ENCODE measurements at places on chromosomes 5 and 9. TPM values are rescaled to one million over a fixed set of nuclear protein-coding genes. Genes with fewer than 3 reads are reported as not detected.
A peak's percentile ranks its signal among the peaks of the same experiment; 100 is the strongest.

PDZD2 gene
- total RNA-seq = 2.3 TPM

GARIN3 gene
- total RNA-seq = not detected

GABRB2 gene
- total RNA-seq = 1.5 TPM

RORB gene
- total RNA-seq = 0.15 TPM

TMEM252 gene
- total RNA-seq = not detected

- peak; percentile 47 for DNase-seq
Measured at GRCh38 chr5:168346417-168346816, 55.0 kb downstream of the WWC1 start.

DNA sequence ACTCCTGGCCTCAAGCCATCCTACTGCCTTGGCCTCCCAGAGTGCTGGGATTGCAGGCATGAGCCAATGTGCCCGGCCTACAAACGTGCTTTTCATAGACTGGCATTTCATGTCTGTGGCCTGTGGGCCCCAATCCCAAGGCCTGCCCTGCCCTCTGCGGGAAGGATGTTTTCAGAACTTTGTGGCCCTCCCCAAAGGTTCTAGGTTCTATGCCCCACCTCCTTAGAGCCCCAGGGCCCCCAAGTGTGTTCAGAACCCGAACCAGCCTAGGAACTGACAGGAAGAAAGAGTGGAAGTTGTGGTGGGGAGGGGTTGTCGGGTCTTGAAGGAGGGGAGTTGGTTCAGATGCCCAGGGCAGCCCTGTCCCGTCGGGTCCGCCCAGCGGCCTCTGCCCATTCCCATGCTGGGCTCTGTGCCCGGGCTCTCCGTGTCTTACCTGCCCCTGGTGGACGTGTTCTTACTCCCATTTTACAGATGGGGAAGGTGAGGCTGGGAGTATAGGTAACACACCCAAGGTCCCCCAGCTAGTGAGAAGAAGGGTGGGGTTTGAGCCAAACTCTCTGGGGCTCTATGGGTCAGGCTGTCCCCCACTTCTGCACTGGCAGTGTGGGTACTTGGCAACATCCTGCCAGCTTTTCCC lies 175.8 kb upstream of the IER5L start:
- no peak for DNase-seq

DNA sequence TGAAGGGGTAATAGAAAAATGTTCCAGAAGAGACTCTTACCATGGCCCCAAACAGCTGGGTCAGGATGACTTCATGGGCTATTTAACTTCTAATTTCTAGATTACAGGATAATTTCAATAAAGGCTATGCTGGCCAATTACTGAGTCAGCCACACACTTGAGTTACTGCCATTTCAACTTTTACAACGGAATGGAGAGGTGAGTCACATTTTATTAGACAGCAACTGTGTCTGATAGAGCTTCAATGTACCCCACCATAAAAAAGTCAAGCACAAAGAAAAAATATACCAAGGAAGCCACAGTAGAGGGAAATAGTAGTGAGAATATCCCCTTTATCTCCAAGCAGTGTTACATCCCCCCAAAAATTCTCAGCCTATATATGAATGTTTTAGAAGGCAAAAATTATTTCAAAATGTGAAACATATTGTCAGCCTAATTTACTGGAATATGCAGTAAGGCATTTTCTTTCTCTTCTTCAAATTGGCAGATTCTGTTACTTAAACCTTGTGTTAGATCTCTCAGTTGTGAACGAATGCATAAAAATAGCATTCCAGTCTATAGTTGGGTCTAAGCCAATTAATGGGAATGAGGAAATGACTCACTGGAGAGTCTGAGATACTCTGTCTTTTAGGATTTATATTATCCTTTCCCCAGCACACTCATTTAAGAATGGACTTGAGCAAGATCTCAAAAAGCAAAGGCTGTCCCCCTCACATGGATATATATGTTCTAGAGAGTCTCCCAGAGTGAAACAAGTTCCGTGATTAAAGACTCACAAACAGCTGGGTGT lies 47.1 kb upstream of the RAI14 start:
- DNase-seq = peak; percentile 22

DNA sequence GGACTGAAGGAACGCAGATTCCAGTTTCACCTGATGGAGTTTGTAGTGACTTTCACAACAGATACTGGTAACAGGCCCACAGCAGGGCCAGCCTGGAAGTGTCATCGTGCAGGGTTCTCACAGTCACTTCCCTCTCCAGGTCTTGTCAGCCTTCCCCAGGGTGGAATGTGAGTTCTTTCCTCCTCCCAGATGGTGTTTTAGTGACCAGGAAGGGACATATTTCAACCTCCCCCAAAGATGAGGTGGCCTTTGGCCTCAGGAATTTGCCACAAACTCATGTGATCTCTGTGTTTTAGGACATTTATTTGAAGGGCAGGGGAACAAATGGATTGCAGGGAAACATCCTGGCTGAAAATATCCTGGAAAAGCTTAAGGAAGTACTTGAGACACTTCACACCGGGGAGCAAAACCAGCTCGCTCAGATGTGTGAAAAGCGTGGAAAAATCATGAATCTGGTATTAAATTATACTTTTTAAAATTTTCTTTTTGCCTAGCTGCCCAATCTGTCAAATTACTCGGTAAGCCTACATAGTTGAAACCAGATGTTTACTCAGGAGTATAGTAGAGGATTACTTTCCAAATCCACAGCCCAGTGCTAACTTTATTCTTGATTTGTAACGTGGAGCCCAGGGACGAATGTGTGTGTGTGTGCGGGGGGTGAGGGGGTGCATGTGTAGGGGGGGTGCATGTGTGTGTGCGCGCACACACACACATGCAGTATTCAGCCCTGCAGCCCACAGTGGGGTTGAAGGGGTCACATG lies 66.8 kb downstream of the PTPDC1 start:
- DNase-seq = no peak

DNA sequence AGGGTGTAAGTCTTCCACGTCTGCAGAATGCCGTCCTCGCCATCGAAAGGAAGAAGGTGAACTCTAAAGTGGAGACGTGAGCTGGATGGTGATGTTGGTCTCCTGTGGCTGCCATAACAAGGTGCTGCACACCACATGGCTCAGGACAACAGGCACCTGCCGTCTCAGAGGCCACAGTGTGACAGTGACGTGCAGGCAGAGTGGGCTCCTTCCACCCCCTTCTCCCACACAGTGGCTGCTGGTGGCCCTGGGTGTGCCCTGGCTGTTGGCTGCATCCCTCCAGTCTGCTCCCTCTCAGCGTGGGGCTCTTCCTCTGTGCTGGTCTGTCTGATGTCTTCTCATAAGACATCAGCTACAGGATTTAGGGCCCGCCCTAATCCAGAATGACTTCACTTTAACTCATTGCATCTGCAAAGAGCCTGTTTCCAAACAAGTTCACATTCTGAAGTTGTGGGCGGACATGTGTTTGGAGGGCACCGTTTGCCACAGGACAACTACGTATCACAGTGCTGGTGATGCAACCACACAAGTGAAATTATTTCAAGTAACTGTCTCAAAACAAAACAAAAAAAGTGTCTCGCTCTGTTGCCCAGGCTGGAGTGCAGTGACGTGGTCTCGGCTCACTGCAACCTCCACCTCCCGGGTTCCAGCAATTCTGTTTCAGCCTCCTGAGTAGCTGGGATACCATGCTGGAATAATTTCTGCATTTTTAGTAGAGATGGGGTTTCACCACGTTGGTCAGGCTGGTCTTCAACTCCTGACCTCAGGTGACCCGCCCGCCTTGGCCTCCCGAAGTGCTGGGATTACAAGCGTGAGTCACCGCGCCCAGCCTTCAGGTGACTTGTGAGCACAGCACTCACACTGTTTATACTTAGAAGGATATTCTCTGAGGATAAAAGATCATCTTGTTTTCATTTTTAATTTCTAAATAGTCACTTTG lies 31.2 kb upstream of the CLPTM1L start:
- DNase-seq = no peak

DNA sequence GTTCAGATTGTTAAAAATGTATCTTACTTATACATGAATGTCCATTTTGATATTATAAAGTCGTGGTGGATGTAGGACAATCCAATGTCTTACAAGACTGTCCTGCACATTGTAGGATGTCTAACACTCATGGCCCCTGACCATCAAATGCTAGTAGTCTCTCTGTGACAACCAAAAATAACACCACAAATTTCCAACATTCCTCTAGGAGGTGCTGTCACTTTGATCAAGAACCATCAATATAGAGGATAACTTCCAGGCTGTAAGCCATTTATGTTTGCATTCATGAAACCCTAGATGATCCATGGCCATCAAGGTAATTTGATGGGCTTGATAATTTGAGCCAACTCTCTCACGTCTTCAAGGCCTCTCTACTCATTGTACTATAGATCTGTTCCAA lies 20.5 kb upstream of the ZFR start:
- DNase-seq = no peak

DNA sequence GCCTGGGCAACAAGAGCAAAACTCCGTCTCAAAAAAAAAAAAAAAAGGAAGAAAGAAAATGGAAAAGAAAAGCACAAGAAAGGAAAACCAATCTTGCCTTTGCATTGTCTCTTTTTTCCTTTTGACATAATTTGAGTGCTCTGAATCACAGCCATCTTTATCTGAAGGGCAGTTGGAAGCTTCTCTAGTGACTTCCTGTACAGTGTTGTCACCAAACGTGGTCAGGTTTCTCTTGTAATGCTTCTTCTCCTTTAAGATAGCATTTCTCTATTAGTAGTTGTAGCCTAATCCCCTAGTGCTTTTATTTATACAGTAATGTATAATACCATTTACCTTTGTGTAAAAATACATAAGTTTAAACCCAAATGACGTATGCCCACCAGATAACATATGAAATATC lies 18.1 kb downstream of the PRKACG start:
- no peak for DNase-seq

DNA sequence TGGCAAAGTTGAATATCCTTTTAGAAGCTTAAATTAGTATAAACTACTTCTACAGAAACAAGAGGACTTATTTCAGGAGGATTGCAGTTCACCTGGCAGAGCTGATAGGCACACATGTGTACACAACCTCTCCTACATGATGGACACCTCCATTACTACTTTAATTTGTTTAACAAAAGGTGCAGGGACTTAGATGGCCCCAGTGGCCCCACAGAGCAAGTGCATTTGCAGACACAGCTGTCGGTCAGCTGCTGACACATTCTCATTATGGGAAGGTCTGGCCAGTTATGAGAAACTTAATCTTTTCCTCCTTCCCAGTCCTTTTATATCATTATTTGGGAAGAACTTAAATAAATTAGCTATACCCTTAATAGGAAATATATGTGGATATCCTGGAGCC lies 28.3 kb downstream of the TDRD7 start:
- DNase-seq = no peak

DNA sequence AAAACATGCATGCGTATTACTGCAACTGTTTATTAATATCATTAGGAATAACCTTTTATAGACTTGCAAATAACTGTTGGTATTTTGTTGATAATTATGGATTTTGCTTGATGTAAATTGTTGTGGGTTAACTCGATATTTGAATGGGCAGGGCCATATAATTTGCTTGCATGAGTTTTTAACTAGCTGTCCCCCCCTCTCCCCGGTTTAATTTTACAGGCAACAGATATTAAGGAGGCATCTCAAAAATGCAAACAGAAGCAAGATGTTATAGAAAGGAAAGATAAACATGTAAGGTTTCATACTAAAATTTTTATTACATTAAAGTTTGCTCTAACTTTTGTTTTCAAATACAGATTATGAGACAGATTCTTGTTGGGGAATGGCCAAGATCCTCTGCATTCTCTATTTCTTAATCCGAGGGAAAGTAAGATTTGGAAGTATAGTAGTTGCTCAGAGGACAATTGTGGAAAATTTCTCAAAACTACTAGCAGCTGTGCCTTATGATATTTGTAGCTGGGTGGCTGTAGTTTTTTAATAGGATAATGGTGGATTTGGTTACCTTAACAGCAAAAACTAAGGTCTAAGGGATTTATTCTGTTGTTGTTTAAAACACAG lies 27.3 kb downstream of the SMC5 start:
- DNase-seq = no peak

- no peak for DNase-seq
Measured at GRCh38 chr5:104914536-104915070, 1352.0 kb upstream of the NUDT12 start.

DNA sequence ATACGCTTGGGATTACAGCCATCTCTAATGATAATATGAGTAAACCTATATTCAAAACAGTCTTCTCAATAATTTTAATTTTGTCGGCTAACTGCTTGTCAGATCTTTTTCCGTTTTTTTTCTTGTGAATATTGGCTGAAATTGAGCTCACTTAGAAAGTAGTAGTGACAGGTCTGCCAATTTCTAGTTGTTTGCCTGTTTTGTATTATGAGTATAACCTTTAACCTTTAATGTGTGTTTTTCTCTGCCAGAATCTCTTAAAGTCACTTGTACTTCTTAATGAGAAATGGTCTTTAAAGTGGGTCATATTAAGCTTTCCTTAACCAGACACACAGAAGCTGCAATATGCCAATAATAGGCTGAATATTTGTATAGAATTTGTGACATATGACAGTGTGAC lies 511.0 kb downstream of the CSNK1G3 start:
- no peak for DNase-seq

DNA sequence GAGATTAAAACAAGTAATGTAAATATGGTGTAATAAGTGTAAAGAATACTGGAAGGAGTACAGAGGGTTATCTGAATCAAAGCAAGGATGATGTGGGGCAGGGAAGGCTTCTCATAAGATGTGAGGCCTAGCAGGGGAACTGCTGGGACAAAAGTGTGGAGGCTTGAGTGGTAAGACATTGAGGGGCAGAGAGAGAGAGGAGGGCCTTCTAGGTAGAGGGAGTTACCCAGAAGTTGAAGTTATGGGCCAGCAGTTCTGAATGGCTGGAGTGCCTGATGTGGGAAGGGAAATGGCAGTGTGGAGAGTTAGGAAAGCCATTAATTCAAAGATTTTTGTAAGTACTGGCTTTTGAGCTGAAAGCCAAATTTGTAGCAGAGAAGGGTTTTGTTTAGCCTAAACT lies 36.8 kb downstream of the CPEB4 start:
- no peak for DNase-seq

DNA sequence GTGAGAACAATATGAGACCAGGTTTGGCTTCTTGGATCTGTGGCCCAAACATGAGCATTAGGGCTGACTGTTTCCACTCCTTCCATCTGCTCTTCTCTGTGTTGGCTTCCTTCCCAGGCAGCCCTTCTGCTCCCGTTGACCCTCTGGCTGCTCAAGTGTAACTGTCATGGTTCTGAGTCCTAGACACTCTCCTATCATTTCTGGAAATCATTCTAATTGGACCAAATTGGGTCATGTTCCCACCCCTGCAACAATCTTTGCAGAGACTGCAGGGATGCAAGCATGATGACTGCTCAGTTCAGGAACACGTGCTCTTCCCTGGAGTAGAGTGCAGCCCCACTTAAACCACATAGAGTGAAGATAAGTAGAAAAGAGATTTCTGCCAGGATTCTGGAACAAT lies 741.4 kb downstream of the TAF11L14 start:
- DNase-seq = no peak

GRCh38 chr5:68818057-68818695 lies 275.6 kb upstream of the SLC30A5 start:
- DNase-seq = no peak

- DNase-seq = no peak
Measured at GRCh38 chr5:22460189-22460588, 393.0 kb downstream of the CDH12 start.

GRCh38 chr9:115766370-115766955 lies 387.1 kb upstream of the PAPPA start:
- no peak for DNase-seq

Measured in colonic mucosa (tissue), 4 donors.